ENCODE measurements at places on chromosomes 6 and 20. TPM values are rescaled to one million over a fixed set of nuclear protein-coding genes. Genes with fewer than 3 reads are reported as not detected.
A peak's percentile ranks its signal among the peaks of the same experiment; 100 is the strongest.

GRCh38 chr6:26243752-26244151, 121.2 kb upstream of the BTN3A2 start:
- DNase-seq = no peak

GRCh38 chr6:135540207-135540840, 42.8 kb upstream of the AHI1 start:
- DNase-seq = peak; percentile 28

DNA sequence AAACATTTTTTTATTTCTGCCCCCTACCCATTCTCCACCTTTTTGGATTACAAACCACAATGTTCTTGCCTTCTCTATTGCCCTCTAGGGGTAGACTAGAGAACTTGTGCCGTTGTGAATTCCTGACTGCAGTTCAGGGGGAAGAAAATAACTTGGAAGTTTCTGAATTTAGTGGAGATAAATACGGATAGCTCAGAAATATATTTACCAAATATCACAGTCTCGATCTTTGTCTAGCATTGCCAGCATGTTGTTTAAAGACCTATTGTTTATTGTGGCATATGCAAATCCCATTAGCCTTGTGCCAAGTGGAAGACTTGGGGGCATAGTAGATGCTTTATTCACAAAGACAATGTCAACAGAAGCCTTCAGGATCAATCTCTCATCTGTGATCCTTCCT, 154.1 kb upstream of the MMS22L start:
- DNase-seq = no peak

- DNase-seq = no peak
Observed at GRCh38 chr20:21508230-21509078, 5.4 kb downstream of the NKX2-2 start.

- DNase-seq = no peak
Observed at GRCh38 chr6:20559924-20560551, 25.8 kb downstream of the CDKAL1 start.

DNA sequence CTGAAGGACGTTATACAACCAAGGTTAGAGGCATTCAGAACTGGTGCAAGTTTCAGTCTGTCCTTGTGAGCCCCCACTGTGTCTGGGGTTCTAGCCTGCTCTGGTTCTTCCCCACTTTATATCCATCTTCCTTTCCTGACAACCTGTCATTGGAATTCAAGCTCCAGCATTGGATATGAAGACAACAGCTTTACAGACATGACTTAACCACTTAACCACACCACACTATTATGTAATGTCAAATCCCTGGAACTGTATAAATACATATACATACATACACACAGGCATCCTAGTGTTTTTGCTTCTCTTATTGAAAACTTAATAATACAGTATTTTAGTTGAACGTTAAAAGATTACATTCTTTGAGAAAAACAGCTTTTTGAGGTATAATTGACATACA, 217.9 kb upstream of the SGK1 start:
- DNase-seq = no peak

DNA sequence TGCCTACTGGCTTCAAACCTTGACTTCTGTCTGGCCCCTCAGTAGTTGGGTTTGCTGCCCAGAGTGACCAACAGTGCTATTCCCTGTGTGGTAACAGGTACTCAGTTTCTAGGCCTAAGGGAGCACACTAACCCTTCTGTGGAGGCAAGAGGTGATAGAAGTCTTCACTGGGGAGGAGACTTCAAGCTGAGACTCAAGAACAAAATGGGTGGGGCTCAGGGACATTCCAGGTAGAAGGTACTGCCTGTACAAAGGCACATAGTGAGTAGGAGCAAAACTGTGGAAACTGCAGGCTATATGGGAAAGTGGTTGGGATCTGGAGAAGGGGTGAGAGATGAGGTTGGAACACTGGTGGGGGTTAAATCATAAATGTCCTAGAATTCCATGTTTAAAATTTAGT, 2.3 kb upstream of the SCAND1 start:
- no peak for DNase-seq

- DNase-seq = no peak
Observed at GRCh38 chr20:23415555-23415954, 5.7 kb downstream of the NAPB start.

DNA sequence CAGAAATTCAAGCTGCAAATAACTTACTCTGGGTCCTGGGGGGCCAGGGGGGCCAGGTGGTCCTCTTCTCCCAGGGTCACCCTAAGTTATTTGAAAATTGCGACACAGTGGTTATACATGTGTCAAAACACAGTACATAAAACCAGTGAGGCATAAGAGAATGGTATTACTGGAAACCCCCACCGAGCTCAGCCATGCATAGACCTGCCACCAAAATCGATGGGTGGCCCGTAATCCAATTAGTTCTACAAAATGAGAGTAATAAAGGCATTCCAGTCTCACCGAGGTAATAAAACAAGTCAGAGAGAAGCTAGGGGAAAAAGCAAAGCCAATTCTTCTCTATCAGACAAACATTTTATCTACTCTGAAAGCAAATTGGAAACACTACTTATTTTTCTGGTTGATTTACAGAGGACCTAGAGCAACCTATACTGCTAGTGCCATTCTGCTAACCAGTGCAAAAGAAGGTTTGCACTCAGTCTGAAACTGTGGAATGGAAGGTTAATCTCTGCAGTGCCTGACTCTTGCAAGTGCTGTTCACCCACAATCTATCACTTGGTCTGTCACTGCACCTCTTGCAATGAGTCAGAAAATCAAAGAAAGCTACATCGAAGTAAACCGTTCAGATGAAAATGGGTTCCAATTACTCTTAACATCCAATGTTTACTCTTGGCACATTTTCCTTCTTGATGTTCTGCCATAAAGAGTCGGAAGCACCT, 32.4 kb downstream of the COL9A1 start:
- DNase-seq = no peak

- DNase-seq = no peak
Observed at GRCh38 chr6:91164105-91164504, 577.2 kb upstream of the MAP3K7 start.

DNA sequence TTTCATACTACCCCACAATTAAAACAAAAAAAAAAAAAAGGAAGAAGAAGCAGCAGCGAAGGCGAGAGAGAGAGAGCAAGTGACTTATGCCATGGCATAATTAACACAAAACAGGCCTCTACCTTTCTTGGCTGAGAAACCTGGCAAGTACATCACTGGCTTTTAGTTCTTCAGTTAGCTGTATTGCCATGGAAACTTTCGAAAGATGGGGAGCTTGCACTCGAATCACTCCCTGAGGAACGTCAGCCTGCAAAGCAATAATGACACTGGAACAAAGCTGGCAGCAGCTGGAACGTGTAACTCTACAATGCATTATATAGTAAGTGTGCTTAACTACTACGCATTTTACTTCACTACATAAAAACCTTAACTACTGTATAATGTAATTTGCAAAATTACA, 126.1 kb downstream of the ARHGAP18 start:
- DNase-seq = no peak

- no peak for DNase-seq
Observed at GRCh38 chr6:148771212-148771601, 24.4 kb downstream of the UST start.

DNA sequence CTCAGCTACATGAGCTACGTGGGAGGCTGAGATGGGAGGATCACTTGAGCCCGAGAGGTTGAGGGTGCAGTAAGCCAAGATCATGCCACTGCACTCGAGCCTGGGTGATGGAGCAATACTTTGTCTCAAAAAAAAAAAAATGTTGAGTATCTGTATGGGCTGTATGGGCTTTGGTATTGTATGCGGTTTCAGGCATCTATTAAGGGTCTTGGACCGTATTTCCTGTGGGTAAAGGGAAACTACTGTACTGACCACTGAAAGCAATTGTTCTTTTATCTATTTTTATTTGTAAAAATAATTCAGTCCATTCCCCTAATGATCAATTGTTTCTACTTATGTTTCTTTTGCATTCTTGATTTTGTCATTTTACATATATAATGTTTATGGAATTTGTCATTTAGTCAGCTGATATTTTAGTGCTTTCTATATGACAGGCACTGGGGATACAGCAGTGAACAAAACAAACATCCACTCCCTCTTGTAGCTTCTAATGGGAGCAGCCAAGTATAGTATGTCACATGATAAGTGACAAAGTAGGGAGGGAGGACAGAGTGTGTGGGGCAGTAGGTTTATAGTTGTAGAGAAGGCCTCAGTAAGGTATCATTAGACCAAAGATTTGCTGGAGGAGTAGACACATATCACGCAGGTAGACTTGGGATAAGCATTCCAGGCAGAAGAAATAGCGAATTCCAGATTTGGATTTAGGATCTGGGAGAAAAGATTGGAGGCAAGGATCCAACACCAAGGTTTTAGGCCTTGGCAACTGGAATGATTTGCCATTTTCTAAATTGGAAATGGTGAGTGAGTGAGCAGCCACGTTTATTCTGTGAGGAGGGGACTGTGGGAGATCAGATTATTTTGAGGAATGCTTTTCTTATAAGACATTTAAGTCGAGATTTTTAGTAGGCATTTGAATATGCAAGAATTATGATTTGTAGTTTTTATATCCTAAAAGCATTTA, 6.0 kb downstream of the PCMT1 start:
- no peak for DNase-seq

- DNase-seq = peak; percentile 84
Observed at GRCh38 chr6:30325873-30326525, 728 bp upstream of the TRIM39 start.

- DNase-seq = no peak
Observed at GRCh38 chr20:18588574-18588933, 700 bp downstream of the DTD1 start.

DNA sequence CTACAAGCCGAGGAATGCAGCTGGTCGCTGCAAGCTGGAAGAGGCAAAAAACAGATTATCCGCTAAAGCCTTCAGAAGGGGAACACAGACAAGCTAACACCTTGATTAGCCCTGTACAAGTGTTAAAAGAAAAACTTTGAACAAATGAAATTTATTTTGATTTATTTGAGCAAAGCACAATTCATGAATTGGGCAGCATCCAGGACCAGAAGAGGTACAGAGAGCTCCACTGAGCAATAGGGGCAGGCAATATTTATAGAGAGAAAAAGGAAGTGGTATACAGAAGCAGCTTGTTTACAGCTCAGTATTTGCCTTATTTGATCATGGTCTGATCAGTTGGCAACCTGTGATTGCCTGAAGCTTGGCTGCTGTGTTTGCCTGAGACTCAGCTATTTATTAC, 17.6 kb downstream of the HLA-DOB start:
- DNase-seq = no peak

- no peak for DNase-seq
Observed at GRCh38 chr6:90194371-90194841, 102.2 kb downstream of the BACH2 start.

- DNase-seq = no peak
Observed at GRCh38 chr6:152478377-152479010, 158.7 kb downstream of the SYNE1 start.

GRCh38 chr6:161542346-161542980, 268.6 kb upstream of the AGPAT4 start:
- DNase-seq = no peak

DNA sequence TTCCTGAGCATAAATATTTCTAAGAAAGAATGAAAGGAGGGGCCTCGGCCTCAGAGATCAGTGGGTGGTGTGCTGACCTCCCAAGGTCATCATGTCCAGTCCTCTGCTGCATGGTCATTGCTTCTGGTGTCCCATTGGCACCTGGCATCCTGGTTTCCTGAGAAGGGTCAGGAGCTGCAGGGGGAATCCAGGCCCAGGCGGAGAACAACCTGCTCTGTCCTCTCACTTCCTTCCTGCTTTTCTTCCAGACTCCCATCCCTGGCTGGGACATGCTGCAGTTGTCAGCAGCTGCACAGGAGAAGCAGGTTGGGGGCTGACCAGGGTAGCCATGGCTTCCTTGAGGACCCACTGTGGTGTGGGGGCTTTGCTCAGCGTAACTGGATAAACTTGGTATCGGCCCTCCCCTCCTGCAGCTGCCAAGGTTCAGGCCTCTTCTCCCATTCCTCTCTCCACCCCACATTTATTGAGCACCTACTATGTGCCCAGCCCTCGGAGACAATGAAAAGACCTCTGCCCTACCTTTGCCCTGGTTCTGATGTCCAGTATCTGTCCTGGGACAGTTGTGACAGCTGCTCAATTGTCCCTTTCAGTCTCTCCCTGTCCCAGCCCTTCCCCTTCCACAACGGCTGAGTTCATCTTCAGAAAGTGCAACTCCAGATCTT, 155.2 kb downstream of the CEBPB start:
- DNase-seq = no peak

DNA sequence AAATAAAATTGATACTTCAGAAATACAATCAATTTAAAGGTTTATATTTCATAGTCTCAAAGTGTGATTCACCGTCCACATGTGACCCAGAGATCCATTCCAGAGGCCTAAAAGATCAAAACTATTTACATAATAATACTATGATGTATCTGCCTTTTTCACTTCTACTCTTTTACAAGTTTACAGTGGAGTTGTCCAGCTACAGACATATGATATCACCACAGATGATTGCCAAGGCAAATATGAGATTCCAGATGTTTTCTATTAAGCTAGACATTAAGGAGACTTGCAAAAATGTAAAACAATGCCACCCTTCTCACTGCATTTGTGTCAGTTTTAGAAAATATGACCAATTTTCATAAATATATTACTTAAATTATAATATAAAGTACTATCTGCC, 443.7 kb downstream of the GJA1 start:
- no peak for DNase-seq

GRCh38 chr20:47137231-47137870, 219.1 kb downstream of the ZMYND8 start:
- no peak for DNase-seq

DNA sequence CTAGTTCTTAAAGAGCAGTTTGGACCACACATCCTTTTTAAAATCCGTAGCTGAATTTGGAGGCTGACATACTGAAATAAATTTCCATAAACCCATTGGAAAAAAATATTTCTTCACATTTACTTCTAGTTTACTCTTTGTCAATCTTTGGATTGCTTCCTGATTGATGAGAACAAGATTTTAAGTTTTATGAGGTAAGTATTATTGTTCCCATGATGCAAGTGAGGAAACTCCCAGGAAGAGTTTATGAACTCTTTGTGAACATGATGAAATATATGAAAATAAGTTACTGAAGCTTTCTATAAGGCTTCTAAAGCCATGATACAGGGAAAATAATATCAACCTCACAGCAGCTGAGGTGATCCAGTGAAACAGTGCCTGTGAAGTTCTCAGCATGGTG, 320.0 kb downstream of the GJA1 start:
- no peak for DNase-seq

GRCh38 chr20:32706486-32706885, 32.7 kb upstream of the C20orf203 start:
- DNase-seq = no peak

Gene L3MBTL1
- total RNA-seq = 6.7 TPM

Gene CFAP61
- not detected for total RNA-seq

Gene TP53TG5
- 0.16 TPM for total RNA-seq

Gene TFAP2A
- total RNA-seq = not detected

Gene OR2H1
- not detected for total RNA-seq

Gene MTHFD1L
- 59.7 TPM for total RNA-seq

Gene C20orf204
- 7.6 TPM for total RNA-seq

Gene TGM3
- total RNA-seq = not detected

Gene SIGLEC1
- total RNA-seq = not detected

Gene SLA2
- 137 TPM for total RNA-seq

Gene SRSF12
- not detected for total RNA-seq

Gene SLC22A16
- not detected for total RNA-seq

Gene LINC00237
- not detected for total RNA-seq

Gene ULBP3
- 1.8 TPM for total RNA-seq

Gene CST4
- not detected for total RNA-seq

Gene SLC22A7
- total RNA-seq = not detected

Gene FNDC11
- total RNA-seq = 0.26 TPM

Gene GPR6
- total RNA-seq = not detected

Gene ARG1
- not detected for total RNA-seq

Gene MUCL3
- total RNA-seq = not detected

Gene WASF1
- 0.50 TPM for total RNA-seq
